ENCODE measurements at places on chromosomes 11 and 22.

- DNase-seq: peak; percentile 29
Measured at GRCh38 chr11:35065566-35065965, 73.4 kb upstream of the CD44 start.

DNA sequence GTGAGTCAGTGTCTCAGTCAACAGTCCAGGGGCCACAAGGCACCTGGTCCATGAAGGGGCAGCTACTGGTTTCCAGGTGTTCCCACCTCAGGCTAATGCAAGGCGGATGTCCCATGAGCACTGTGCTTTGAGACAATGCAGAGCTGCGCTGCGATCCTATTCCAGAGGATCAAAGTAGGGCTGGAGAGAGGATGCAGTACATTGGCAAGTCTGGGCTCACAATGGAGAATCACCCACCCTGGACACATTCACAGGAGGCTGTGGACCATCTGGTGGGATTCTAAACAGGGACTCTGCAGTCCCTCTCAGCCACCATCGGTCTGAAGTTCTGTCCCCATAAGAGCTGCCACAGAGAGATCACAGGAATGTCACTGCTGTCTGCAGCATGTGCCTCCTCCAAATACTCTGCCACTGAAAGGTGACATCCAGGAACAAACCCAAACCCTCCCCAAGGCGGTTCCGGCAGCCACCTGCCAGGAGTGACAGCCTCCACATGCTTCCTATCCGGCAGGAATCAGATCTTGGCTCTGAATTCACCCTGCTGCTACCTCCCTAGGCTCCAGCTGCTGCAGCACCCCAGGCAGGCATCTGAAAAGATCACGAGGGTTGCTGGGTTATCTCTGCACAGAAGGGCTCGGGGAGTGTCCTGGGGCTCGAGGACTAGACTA is 45.3 kb upstream of the SERPIND1 start:
- no peak for DNase-seq

GRCh38 chr11:12170984-12171383 is 60.6 kb downstream of the MICAL2 start:
- no peak for DNase-seq

DNA sequence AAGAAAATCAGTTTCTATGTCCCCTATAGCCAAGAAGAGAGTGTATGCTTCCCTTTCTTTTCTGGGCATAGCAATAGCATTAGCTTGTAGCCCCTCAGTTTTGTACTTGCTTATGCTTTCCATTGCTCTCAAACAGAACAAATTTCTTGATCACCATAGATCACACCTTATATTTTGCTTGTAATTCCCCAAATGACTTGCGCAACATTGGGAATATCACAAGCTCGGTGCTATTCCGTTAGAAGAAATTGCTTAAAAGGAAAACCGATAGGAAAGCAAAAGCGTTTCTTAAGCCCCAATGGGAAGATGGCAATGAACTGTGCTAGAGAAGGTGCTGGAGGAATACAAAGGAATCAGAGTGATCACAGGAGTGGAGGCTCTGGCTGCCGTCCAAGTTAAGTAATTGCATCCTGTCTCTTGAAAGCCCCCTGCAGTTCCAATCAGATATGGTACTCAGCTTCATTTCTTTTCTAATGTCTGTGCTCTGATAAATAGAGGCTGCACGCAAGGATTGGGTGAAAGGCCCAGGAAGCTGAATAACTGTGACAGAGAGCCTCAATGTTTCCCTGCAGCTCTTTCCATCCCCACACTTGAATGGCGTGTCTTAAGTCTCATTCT is 182.1 kb upstream of the KIRREL3 start:
- peak; percentile 58 for DNase-seq

DNA sequence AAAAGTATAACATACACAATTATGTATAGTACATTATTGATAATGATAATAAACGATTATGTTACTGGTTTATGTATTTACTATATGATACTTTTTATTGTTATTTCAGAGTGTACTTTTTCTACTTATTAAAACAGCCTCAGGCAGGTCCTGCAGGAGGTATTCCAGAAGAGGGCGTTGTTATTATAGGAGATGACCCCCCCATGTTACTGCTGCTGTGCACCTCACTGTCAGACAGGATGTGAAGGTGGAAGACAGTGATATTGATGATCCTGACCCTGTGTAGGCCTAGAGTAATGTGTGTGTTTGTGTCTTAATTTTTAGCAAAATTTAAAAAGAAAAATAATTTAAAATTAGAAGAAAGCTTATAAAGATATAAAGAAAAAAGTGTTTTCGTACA is 57.6 kb downstream of the REXO2 start:
- DNase-seq: no peak

- DNase-seq: no peak
Measured at GRCh38 chr11:111720801-111721494, 45.2 kb downstream of the PPP2R1B start.

- DNase-seq: no peak
Measured at GRCh38 chr11:92796744-92797143, 172.7 kb upstream of the MTNR1B start.

GRCh38 chr11:59556917-59557348 is 45.6 kb downstream of the OR4D9 start:
- peak; percentile 76 for DNase-seq

- no peak for DNase-seq
Measured at GRCh38 chr11:33867561-33867960, 24.3 kb downstream of the LMO2 start.

DNA sequence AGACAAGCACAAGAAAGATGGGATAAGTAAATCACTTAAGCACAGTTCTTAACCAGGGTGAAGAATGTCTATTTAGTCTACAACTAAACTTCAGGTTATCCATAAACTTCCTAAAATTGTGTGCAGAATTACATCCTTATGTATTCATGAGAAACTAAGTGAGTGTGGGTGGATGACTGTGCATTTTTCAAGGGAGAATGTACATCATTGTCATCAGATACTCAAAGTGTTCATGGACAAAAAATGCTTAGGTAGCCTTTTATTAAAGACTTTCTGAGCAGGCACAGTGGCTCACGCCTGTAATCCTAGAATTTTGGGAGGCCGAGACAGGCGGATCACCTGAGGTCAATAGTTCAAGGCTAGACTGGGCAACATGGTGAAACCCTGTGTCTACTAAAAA is 2023.8 kb downstream of the LRRC4C start:
- DNase-seq: no peak

- no peak for DNase-seq
Measured at GRCh38 chr11:47387944-47388696, 9.8 kb upstream of the SPI1 start.

DNA sequence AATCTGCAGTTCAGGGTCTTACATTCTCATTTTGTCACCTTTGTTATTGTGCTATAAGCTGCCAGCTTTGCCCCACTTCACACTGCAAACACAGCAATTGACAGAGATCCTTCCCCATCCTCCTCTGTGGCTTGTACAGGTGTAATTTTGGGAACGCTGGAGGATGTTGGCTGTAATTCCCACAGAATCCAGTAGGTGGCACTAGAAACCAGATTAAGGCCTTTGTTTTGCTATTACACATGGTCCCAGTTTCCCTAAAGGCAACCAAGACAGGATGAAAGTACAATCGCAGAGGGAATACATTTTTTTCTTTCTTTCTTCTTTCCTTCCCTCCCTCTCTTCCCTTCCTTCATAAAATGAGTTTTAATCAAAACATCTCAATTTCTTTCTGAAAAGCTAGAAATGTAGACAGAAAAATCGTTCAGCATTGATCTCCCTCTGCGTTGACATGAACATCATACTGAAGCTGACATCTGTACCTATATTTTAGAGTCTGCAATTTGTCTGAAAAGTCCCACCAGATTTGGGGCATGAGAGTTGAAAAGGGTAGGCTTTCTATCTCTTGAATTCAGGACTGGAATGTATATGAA is 21.3 kb upstream of the NELL1 start:
- DNase-seq: peak; percentile 74

- DNase-seq: peak; percentile 90
Measured at GRCh38 chr11:59574467-59574866, 41.1 kb downstream of the OSBP start.

DNA sequence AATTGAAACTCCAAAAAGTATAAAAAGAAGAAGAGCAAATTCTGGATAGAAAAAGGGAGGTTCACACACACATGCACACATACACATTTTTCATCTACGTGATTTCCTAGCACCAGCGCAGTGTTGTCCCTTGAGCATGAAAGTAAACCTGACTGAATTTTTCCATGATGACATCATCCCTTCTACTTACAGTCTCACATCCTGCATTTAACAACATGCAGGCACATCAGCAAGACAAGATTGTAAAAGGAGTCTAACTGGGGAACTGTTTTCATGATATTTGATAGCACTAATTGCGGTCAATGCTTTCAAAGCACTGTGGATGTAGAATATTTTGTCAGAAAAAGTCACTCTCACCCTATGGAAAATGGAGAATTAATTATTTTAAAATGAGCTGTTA is 36.6 kb downstream of the GAS2 start:
- no peak for DNase-seq

DNA sequence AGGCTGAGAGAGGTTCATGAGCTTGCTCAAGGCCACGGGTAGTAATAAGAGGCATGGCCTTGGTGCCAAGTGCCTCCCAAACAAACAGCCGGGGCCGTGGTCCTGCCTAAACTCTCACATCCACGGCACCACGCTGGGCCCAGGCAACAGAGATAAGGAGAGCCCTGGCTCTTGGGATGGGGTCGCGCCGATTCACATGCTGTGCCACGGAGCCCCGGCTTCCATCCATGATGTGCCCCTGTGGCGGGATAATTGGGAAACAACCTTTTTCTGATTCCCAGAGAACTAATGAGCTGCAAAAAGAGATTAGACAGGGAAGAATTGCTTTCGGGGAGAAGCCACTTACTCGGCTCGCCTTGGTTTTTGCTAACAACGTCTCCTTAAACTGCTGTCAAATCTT is 22.0 kb downstream of the TP53AIP1 start:
- no peak for DNase-seq

- DNase-seq: no peak
Measured at GRCh38 chr11:114315749-114316368, 19.7 kb downstream of the NNMT start.

GRCh38 chr22:46056546-46057245 is 79.7 kb upstream of the WNT7B start:
- no peak for DNase-seq

- no peak for DNase-seq
Measured at GRCh38 chr11:123006860-123007542, 25.4 kb upstream of the BSX start.

- no peak for DNase-seq
Measured at GRCh38 chr11:71235719-71236118, 16.7 kb downstream of the SHANK2 start.

GRCh38 chr11:128924510-128925249 is 18.0 kb downstream of the TP53AIP1 start:
- DNase-seq: no peak

- no peak for DNase-seq
Measured at GRCh38 chr11:33598426-33599069, 102.1 kb downstream of the C11orf91 start.

DNA sequence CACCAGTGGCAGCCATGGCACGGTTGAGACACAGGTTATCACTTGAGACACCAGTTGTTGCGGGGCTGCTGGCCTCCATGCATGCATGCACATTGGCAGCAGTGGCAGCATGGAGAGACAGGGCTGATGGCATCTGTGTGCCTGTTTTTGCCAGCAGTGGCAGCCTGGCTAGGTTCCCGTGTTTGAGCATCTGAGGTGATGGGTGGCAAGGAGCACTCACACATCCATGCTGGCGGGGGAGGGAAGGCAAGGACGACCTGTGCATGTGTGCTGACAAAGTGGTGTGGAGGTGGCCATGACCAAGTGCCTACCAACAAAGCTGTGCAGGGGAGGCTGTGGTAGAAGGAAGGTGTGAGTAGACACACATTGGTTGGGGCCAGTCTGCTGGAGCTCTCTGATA is 133.5 kb downstream of the CNTN5 start:
- DNase-seq: no peak

GRCh38 chr22:39501644-39502108 is 414 bp upstream of the MIEF1 start:
- no peak for DNase-seq

GRCh38 chr11:20274031-20274430 is 89.5 kb upstream of the HTATIP2 start:
- no peak for DNase-seq

GRCh38 chr22:49930596-49931412 is 12.4 kb downstream of the CRELD2 start:
- peak; percentile 63 for DNase-seq

- DNase-seq: no peak
Measured at GRCh38 chr11:47380078-47380477, 1.7 kb upstream of the SPI1 start.

DNA sequence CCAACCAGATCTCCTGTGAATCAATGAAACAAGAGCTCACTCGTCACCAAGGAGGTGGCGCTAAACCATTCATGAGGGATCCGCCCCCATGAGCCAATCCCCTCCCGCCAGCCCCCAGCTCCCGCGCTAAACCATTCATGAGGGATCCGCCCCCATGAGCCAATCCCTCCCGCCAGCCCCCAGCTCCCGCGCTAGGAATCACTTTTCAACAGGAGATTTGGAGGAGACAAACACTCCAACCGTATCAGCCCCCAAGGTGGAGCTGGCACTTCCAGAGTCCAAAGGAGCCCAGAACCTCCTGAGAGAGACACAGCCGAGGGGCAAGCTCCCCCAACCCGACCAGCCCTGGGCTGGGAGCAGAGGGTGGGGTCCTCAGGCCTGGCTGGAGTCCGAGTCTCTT is 40.9 kb upstream of the PRR5 start:
- peak; percentile 59 for DNase-seq

DNA sequence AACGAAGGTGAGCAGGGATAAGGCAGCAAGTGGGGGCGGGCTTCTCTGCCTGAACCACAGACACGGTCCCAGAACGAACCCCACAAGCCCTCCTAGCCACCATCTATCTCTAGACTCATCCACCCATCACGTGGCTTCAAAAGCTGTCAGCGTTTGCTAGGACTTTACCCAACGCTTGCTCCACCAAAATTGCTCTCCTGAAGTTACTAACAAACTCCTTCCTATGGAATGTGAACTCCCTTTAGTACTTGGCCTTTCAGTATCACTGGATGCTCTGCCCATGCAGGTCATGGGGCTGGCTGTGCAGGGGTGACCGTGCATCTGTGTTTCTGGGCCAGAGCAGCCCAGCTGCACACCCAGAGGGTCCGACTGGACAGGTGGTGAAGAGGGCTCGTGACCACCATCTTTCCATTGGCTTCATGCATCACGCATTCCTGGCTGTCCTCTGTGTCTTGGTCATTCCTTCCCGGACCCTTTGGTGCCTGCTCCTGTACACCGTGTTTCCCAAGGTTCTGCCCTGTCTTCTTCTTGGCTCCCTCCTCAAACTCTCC is 85.1 kb downstream of the MYO7A start:
- DNase-seq: no peak

- DNase-seq: peak; percentile 72
Measured at GRCh38 chr11:86818462-86819192, 18.3 kb downstream of the PRSS23 start.
